Psoas muscle (tissue), 8 donors: ENCODE measurements at places on chromosomes 1 and 21. TPM values are rescaled to one million over a fixed set of nuclear protein-coding genes. Genes with fewer than 3 reads are reported as not detected.

GRCh38 chr1:204065174-204065985 lies 7.5 kb upstream of the SOX13 start:
- H3K27ac ChIP-seq, result no peak overlapping the region
- no peaks in the 10 kb centered on the region for H3K36me3 ChIP-seq
- H3K4me3 ChIP-seq, result no peak overlapping the region
- H3K4me1 ChIP-seq, result no peaks in the 10 kb centered on the region
- no peaks in the 10 kb centered on the region for H3K27me3 ChIP-seq
- DNase-seq, result peak; percentile 44

DNA sequence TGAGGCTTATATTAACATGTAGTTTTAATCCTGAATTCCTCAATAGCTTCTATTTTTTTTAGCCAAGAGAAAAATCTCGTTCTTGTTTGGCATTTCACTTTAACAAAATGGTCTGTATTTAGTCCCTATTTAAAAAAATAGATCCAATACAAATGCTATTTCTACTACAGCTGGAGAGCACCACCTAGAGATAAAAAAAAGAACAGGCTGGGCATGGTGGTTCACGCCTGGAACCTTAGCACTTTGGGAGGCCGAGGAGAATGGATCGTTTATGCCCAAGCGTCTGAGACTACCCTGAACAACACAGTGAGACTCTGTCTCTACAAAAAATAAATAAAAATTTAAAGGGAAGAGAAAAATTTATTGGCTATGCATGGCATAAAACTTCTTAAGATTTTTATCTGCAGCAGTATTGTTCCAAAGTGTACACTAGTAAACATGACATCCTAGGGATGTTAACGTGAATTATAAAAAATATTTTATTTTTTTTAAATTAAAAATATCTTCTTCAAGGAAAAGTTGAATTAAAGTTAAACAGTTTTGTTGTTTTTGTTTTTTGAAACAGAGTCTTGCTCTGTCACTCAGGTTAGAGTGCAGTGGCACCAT lies 4.4 kb downstream of the ST7L start:
- DNase-seq, result no peak
- peaks cover 8% of the 10 kb centered on the region for H3K36me3 ChIP-seq
- H3K27ac ChIP-seq, result no peak overlapping the region

GRCh38 chr1:25802915-25803314 lies 2.9 kb downstream of the SELENON start:
- peaks cover 25% of the 10 kb centered on the region for H3K36me3 ChIP-seq
- H3K4me1 ChIP-seq, result peaks cover 64% of the 10 kb centered on the region
- no peaks in the 10 kb centered on the region for H3K27me3 ChIP-seq
- H3K4me3 ChIP-seq, result no peak overlapping the region
- DNase-seq, result no peak

GRCh38 chr1:161199506-161200139 lies 769 bp upstream of the ADAMTS4 start:
- no peak for DNase-seq
- peak overlapping the region; percentile 96 for H3K27ac ChIP-seq
- no peaks in the 10 kb centered on the region for H3K27me3 ChIP-seq
- H3K4me3 ChIP-seq, result no peak overlapping the region

DNA sequence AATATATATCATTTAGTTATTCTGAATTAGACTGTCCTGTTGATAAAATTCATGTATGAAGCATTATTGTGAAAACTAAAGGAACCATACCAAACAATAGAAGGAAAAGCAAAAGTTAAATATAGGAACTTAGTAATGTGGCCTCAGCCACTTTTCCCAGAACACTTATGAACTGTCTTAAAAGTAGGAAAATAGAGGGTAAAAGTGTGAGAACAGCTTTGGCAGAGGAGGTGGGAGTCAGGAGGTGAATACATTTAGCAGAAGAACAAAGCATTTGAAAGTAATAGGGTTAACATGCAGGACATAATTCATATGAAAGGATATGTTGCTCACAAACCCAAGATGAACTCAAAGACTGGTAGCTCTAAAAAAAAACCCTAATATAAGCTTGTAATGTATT lies 121.9 kb downstream of the KCNT2 start:
- H3K36me3 ChIP-seq, result no peaks in the 10 kb centered on the region
- no peaks in the 10 kb centered on the region for H3K4me1 ChIP-seq
- H3K27ac ChIP-seq, result no peak overlapping the region
- no peak overlapping the region for H3K4me3 ChIP-seq

GRCh38 chr1:211942583-211942982 lies 92.8 kb downstream of the INTS7 start:
- H3K27me3 ChIP-seq, result no peaks in the 10 kb centered on the region
- no peaks in the 10 kb centered on the region for H3K36me3 ChIP-seq

DNA sequence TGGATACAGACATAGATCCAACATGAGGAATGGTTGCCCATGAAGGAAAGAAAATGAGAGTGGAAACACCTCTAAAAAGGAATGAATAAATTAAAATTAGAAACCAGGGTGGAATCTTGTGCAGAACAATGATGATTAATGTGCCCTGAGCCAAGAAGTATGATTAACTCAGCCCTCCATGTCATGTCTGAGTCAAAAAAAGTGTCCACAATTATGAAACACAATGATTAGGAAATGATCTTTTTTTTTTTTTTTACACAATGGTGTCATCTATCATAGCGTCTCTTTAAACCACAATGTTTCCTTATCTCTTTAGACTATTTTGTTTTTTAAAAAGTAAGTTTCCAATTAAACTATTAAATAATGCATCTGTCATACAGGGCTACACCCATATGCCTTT lies 78.9 kb upstream of the RAB4A start:
- H3K36me3 ChIP-seq, result no peaks in the 10 kb centered on the region
- no peak overlapping the region for H3K27ac ChIP-seq
- no peak overlapping the region for H3K4me3 ChIP-seq
- no peaks in the 10 kb centered on the region for H3K4me1 ChIP-seq
- no peak for DNase-seq

DNA sequence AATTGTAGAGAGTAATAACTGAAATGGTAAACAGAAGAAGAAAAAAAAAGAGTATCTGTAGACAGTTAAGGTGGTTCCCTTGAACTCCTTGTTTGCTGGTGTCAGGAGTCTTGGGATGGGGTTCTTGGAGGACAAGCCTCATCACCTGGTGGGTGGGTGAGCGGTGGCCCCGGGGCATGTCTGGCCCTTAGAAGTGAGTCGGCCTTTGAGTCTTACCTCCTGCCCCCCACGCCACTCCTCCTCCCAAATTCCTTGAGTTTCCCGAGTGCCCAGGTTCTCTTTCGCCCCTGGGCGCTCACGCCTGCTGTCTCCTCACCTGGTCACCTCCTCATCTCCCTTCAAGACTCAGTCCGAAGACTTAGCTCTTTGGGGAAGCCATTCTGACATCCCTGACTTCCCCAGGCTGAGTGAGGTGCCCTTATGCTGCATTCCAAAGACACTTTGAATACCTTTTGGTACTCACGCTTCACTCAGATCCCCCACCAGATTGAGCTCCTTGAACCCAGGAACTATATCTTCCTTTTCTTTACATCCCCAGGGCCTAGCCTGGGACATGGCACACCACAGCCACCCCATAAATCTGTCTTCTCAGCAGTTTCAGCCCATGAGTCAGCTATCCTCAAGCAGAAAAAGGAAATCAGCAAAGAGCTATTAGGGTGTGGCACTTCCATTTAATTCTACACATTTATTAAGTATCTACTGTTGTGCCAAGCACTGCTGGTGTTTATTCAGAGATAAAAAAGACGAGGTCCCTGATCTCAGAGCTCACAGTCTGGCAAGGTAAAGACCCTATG lies 13.5 kb upstream of the IKBKE start:
- no peak for DNase-seq
- H3K36me3 ChIP-seq, result no peaks in the 10 kb centered on the region
- no peaks in the 10 kb centered on the region for H3K27me3 ChIP-seq
- peaks cover 4% of the 10 kb centered on the region for H3K4me1 ChIP-seq
- no peak overlapping the region for H3K4me3 ChIP-seq

The PGBD5 gene
- 4.5 TPM for total RNA-seq

The FASLG gene
- not detected for total RNA-seq

The LCA5L gene
- total RNA-seq, result 2.3 TPM

The GPR153 gene
- 3.5 TPM for total RNA-seq
